ENCODE measurements at places on chromosomes 7 and 10. TPM values are rescaled to one million over a fixed set of nuclear protein-coding genes. Genes with fewer than 3 reads are reported as not detected.

GRCh38 chr10:45224219-45224841 is 91.1 kb downstream of the OR13A1 start:
- no peak overlapping the region for H3K27ac ChIP-seq
- H3K36me3 ChIP-seq: no peaks in the 10 kb centered on the region
- no peak for DNase-seq
- no peaks in the 10 kb centered on the region for H3K4me1 ChIP-seq
- peaks cover 13% of the 10 kb centered on the region for H3K27me3 ChIP-seq

DNA sequence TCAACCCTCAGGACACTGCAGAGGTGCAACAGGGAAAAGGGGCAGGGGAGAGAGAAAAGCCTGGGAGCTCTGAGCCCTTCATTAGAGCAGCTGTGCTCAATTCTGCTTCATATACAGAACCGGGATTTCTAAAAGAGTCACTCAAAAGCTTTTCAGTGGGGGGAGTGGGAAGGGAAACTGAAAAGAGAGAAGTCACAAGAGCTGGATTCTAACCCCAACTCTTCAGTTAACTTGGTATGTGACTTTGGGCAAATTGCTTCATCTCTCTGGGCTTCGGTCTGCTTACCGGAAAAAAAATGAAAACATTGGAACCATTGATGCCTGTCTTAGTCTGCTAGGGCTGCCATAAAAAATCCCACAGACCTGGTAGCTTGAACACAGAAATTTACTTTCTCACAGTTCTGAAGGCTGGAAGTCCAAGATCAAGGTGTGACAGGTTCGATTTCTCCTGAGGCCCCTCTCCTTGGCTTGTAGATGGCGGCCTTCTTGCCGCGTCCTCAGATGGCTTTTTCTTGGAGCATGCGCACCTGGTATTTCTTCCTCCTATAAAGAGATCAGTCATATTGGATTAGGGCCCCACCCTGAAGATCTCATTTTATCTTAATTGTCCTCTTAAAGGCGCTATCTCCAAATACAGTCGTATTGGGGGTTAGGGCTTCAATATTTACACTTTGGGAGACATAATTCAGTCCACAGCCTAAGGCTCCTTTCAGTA is 118.3 kb upstream of the KMT2E start:
- H3K36me3 ChIP-seq: no peaks in the 10 kb centered on the region
- no peak overlapping the region for H3K4me3 ChIP-seq
- DNase-seq: no peak
- no peak overlapping the region for H3K27ac ChIP-seq

The CRHR2 gene
- not detected for polyA plus RNA-seq

The RELN gene
- 0.01 TPM for polyA plus RNA-seq

The EBF3 gene
- polyA plus RNA-seq: not detected

DNA sequence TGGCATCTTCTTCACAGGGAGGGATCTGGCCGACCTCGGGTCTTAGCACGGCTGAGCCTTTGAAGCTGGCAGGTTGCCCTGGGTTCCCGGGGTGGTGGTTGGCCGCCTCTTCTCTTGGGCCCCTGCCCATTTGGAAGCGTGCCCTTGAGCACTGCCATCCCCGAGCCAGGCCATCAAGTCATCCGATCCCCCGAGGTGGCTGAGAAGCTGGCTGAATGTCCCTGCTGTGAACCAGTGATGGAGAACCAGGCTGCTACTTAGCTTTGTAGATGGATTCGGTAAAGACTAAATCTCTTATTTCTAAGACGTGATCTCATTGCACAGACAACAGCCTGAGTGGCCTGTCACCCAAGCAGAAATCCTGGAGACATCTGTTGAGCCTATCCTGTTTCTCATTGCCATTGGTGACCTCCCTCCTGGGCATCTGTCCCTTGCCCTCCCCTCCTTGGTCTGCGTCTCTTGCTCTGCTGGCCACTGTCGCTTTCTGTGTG is 74.3 kb downstream of the GRK5 start:
- no peaks in the 10 kb centered on the region for H3K36me3 ChIP-seq
- no peak for DNase-seq
- H3K27me3 ChIP-seq: no peaks in the 10 kb centered on the region

GRCh38 chr10:108319434-108320222 is 1155.1 kb upstream of the SORCS1 start:
- no peaks in the 10 kb centered on the region for H3K27me3 ChIP-seq
- no peaks in the 10 kb centered on the region for H3K4me1 ChIP-seq
- no peak overlapping the region for H3K27ac ChIP-seq
- DNase-seq: no peak
- H3K36me3 ChIP-seq: no peaks in the 10 kb centered on the region

DNA sequence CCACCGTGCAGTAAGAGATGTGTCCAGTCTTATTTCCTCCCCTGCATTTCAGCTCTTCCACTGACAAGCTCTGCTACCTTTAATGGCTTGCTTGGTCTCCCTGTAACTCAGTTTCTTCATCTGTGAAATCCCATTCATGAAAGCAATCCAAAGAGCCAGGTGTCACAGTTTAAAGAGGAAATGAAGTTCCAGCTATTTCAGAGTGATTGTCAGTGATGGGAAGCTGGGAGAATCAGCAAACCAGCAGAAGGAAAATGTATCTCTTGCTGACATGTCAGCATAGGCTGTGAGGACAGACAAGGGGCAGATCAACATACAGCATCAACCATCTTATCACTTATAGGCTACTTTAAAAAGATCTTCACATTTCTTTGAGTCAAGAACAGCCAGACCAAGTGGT is 445.3 kb downstream of the ADRA2A start:
- no peaks in the 10 kb centered on the region for H3K27me3 ChIP-seq
- H3K4me3 ChIP-seq: no peak overlapping the region
- DNase-seq: no peak
- H3K27ac ChIP-seq: no peak overlapping the region

The SFTPA1 gene
- not detected for polyA plus RNA-seq

The SMO gene
- polyA plus RNA-seq: 6.2 TPM

The TEX36 gene
- not detected for polyA plus RNA-seq

The SEC31B gene
- 3.4 TPM for polyA plus RNA-seq

GRCh38 chr10:128217136-128217535 is 90.9 kb upstream of the MKI67 start:
- H3K4me3 ChIP-seq: no peak overlapping the region
- no peaks in the 10 kb centered on the region for H3K27me3 ChIP-seq
- DNase-seq: no peak

GRCh38 chr10:26057466-26057865 is 123.4 kb downstream of the MYO3A start:
- DNase-seq: no peak
- H3K36me3 ChIP-seq: no peaks in the 10 kb centered on the region
- H3K4me3 ChIP-seq: no peak overlapping the region
- H3K27me3 ChIP-seq: no peaks in the 10 kb centered on the region
- no peaks in the 10 kb centered on the region for H3K4me1 ChIP-seq

The SLC26A3 gene
- polyA plus RNA-seq: not detected
